ENCODE measurements at places on chromosomes 12 and 14. TPM values are rescaled to one million over a fixed set of nuclear protein-coding genes. Genes with fewer than 3 reads are reported as not detected.
A peak's percentile ranks its signal among the peaks of the same experiment; 100 is the strongest.

DNA sequence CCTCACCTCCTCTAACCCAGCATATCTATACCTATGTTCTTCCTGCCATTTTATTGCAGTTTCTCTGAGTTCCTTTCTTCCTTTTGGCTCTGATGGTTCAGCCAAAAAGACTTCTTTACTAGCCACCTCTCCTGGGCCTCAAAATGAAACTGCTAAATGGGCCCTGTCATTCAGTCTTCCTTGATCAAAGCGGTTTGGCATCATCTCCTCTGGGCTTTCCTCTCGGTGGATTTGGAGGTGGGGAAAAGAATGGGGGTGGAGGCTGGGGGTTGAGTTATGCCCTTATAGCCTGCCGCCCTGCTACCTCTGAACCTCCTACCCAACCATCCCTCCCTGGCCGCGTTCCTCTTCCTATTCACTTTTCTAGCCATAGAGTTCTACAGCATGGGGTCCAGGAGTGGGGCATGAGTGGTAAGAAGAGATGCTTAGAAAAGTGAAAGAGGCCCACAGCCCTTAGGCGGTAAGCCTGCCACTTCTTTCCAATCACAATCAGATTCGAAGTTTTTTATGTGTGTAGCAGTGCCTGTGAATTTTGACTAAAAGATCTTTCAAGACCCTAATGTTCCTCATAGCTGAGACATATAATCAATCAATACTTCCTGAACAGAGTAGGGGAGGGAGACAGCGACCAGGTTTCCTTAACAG lies 2.5 kb downstream of the AJUBA start:
- no peak for DNase-seq

DNA sequence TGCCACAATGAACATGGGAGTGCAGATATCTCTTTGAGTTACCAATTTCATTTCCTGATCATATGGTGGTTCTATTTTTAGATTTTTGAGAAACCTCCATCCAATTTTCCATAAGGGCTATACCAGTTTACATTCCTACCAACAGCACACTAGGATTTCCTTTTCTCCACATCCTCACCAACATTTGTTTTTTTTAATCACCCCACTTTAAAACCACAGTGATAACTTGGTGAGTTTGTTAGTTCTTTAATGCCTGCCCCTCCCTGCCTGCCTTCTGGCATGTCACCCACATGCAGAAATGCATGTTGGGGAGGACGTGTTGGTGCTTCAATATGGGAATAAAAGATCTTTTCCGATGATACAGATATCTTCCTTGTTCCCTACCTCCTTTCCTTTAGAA lies 167.9 kb downstream of the CAND1 start:
- DNase-seq: no peak

DNA sequence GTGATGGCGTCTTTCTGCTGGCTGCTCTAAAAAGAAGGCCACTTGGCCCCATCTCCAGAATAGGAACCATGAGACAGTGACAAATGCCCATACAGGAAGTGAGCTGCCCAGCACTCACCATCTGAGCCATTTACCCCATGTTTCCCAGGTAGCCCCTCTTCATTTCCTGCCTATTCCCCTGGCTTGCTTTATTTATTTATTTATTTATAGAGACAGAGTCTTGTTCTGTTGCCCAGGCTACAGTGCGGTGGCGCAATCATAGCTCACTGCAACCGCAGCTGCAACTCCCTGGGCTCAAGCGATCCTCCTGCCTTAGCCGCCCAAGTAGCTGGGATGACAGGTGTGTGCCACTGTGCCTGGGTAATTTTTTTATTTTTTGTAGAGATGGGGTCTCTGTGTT lies 71.2 kb downstream of the RIN3 start:
- no peak for DNase-seq

DNA sequence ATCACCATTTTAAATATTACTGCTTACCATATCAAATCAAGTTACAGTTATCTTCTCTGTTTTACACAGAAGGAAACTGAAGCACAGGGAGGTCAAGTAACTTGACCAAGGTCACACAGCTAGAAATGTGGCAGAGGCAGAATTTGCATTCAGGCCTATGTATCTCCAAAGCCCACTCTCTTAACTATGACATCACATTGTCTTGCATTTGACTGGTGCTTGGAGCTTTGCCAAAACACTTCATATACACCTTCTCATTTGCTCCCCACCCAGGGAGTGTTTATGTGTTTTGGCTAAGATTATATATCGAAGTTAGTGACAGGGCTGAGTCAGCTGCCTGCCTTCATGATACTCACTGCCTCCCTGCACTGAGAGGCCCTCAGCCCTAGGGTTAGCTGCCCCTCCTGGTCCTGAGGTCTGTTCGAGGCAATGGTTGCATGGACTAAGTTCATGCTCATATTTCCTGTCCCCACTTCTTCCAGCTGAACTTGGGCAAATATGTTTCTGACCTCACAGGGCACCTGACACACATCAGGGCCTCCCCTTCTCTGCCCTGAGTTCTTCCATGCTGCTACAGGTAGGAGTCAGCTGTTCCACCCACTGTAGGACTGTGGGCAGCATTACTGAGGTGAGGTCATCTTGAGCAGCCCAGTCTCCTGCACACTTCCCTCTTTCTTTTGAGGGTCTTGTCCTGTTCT lies 1.8 kb downstream of the GALNT6 start:
- peak; percentile 62 for DNase-seq

Gene MMP17
- 0.24 TPM for polyA plus RNA-seq

- no peak for DNase-seq
These were observed 1.1 kb upstream of the GMFB start for GRCh38 chr14:54489731-54490444.

DNA sequence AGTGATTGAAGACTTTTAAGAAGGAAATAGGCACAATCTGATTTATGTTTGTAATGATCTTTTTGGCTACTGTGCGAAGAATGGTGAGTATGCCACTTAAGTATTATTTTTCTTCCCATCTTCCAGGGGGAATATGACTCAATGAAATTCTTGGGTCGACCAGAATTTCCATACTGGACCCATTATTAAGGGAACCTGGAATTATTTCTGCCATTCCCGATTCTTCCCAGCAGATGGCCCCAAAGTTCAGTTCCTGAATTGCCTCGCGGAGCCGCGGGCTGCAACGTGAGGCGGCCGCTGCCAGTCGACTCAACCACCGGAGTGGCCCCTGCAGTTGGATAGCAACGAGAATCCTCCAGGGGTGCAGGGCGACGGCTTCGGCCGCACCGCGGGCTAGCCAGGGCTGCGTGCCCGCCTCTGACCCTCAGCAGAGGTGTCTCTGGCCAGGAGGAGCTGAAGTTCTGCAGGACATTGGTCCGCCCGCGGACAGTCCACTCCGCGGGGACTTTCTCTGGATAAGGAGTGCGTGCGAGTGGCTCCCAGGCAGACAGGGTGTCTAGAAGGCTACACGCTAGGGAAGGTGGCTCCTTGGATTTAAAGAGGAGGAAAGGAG lies 628 bp upstream of the TSHR start:
- peak; percentile 74 for DNase-seq

GRCh38 chr12:23760495-23760894 lies 189.0 kb downstream of the SOX5 start:
- DNase-seq: no peak

Gene DTX1
- polyA plus RNA-seq: 3.5 TPM

Gene KRT2
- not detected for polyA plus RNA-seq

DNA sequence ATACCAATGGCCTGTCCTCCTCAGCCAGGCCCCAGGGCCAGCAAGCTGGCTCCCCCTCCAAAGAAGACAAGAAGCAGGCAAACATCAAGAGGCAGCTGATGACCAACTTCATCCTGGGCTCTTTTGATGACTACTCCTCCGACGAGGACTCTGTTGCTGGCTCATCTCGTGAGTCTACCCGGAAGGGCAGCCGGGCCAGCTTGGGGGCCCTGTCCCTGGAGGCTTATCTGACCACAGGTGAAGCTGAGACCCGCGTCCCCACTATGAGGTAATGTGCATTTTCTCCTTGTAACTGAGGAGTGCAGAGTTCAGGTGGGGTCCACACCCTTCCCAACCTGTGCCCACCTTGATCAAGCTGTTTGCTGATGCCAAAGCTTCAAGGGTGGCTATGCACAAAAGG lies 23.4 kb downstream of the ACACB start:
- DNase-seq: no peak

DNA sequence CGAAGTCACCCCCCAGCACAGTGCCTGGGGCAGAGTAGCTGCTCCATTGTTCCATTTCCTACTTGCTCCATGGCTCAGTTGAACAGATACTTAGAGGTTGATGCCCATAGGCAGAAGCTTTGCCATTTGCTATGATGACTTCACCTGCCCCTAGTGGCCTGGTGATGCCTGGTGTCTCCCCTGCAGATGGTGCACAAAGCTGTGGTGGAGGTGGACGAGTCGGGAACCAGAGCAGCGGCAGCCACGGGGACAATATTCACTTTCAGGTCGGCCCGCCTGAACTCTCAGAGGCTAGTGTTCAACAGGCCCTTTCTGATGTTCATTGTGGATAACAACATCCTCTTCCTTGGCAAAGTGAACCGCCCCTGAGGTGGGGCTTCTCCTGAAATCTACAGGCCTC lies 10.6 kb downstream of the SERPINA5 start:
- no peak for DNase-seq

Data from liver (tissue), 10 donors.